ENCODE measurements at places on chromosomes 12 and 14.

DNA sequence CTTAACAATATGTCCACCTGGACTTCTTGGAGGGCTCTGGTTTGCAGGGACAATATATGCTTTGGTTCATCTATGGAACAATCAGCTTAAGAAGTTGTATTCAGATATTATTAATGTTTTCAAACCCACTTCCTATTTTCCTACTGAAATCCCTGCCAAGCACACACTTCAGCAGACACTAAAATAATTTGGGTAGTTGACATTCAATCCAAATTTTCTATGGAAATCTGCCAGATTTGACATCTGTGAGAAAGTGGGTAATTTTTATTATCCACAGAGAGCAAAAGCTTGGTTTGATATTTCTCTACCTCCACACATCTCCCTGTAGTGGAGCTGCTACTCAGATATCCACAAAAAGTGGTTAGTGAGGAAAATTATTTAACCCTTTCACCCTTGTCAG lies 378.8 kb upstream of the SOX5 start:
- DNase-seq = no peak

- DNase-seq = no peak
Observed at GRCh38 chr12:109109746-109110350, 6.5 kb upstream of the ACACB start.

DNA sequence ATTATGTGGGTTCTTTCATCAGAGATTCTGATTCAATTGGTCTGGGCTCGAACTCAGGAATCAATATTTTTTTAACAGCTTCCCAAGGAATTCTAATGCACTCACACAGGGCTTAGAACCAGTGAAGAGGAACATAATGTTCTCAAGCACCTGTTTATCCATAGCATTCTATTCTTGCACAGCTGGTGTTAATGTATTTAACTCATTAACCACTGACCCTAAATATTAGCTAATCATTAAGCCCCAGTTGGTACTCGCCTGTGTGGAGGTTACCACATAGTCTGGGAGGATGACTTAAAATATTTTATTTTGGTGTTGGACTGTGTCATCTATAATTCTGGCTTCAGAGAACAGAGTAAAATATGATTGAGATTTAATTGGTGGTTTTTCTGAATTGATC lies 45.3 kb downstream of the LRP6 start:
- no peak for DNase-seq

DNA sequence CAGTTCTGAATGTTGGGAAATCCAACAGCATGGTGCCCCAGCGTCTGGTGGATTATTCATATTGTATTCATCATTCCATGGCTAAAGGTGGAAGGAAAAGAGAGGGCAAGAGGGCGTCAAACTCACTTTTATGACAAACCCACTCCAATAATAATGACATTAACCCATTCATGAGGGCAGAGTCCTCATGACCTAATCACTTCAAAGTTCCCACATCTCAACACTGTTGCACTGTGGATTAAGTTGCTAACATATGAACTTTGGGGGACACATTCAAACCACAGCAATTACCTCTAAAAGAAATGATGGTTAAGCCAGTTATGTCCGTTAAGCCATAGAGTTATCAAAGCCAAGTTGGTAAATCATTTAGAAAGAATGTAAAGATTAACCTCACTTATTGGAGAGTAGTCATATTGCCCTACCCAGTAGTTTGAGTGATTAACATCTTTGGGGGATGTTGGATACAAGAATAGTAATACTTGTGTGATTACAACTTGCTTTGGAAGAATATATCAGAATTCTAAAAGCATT lies 212.4 kb upstream of the FLRT2 start:
- DNase-seq = no peak

DNA sequence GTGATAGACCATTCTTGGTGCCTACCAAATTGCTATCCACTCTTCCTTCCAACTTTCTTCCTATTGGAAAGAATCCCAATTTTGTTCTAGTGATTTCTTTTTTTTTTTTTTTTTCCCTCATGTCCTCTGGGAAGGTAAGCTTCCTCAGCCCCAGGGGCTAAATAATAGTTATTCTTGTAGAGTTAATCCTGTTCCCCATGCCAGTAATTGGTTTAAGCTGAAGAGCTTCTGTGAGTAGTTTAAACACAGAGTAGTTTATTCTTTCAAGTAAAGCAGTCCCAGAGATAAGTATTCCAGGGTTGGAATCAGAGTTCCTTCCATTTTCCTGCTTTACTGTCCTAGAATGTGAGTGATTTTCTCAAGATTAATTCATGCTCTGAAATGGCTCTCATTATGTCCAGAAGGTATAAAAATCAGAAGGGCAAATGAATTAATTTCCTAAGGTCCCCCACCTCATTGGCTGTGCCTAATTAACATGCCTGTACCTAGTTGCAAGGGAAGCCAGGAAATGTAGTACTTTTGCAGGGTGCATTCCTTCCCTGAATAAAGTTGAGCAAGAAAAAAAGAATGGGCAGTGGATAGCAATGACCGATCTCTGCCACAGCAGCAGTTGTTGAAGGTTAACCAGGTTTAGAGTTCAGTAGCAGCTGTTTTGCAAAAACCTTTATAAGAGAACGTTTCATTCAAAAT lies 97.8 kb downstream of the PLEKHA5 start:
- DNase-seq = no peak

DNA sequence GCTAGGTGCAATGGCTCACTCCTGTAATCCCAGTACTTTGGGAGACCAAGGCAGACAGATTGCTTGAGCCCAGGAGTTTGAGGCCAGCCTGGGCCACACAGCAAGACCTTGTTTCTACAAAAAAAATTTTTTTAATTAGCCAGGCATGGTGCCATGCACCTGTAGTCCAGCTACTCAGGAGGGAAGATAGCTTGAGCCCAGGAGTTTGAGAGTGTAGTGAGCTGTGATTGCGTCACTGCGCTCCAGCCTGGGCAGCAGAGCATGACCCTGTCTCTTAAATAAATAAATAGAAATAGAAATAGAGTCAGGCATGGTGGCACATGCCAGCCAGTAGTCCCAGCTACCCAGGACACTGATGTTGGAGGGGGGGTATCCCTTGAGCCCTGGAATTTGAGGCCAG lies 36.7 kb upstream of the CLIP1 start:
- DNase-seq = no peak

DNA sequence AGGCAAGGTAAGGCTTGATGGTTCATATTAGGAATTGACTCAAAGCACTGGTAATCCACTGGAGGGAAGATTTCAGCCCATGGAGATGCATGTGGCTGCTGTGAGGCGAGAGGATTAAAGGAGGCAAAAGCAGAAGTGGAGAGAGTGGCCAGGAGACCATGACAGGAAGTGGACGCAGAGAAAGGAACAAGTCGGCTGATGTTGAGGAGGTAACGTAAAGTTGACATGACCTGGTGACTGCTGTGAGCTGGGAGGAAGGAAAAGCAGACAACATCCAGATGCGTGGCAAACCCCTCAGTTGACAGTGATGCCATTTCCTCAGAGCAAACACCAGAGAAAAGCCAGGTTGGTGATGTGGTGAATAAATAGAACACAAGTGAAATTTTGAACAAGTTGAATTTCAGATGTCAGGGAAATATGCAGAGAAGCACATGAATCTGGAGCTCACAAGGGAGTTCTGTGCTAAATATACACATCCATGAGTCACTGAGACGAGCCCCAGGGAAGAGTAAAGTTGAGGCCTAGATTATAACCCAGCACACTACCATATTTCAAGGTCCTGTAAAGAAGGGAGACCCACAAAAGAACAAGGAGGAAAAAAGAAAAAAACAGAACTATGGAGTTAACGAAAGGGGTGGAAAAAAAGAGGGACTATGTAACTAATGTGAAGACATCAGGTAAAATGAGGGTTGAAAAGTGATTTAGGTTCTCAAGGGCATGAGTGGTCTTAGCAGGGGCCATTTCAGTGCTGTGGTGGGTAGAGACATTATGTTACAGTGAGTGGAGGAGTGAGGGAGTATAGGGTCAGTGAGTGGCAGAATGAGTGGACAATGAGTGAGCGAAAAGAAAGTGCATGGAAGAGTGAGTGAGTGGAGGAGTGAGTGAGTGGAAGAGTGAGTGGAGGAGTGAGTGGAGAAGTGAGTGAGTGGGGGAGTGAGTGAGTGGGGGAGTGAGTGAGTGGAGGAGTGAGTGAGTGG lies 61.6 kb upstream of the GZMB start:
- no peak for DNase-seq

DNA sequence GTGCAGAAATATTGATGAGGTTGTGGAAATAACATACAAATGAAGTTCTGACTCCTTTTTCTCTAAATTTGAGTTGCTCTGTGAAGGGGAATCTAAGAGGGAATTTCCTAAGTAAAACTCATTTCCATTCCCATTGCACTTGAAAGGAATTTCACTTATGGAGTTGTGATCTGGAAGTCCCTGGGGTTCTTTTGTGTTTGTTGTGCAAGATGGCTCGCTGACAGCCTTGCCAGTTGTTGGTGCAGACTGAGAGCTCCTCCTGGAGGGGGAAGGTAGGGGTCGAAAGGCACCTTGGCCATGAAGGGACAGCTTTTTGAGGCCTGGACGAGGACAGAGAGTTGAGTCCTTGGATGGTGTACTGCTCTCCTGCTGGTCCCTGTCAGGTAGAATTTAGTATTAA lies 72.0 kb downstream of the C12orf56 start:
- DNase-seq = peak; percentile 54

- no peak for DNase-seq
Observed at GRCh38 chr12:11813438-11813813, 164.0 kb downstream of the ETV6 start.

- DNase-seq = no peak
Observed at GRCh38 chr14:52883658-52884057, 67.2 kb downstream of the FERMT2 start.

DNA sequence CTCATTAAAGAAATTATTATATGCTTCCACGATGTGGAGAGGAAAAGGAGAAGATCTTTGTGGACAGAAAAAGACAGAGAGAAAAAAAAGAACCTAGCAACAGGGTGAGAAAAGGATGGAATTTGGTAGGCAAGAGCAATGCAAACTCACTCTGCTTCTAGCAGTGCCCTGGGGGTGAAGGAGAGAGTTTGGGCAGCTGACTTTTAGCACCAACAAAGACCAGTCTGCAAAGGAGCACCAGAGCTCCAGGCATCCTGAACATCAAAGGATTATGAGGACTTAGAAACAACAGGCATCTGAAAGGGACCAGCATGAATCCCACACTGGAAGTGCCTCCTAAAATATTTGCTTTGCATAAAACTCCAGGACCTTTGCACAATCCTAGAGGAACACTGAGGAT lies 32.8 kb upstream of the RERG start:
- no peak for DNase-seq

- DNase-seq = no peak
Observed at GRCh38 chr14:82224610-82225009, 691.0 kb upstream of the SEL1L start.

GRCh38 chr14:82488473-82488872 lies 954.8 kb upstream of the SEL1L start:
- no peak for DNase-seq

- DNase-seq = no peak
Observed at GRCh38 chr12:27521066-27521465, 2.9 kb upstream of the PPFIBP1 start.

- no peak for DNase-seq
Observed at GRCh38 chr14:102909462-102909861, 13.0 kb upstream of the AMN start.

DNA sequence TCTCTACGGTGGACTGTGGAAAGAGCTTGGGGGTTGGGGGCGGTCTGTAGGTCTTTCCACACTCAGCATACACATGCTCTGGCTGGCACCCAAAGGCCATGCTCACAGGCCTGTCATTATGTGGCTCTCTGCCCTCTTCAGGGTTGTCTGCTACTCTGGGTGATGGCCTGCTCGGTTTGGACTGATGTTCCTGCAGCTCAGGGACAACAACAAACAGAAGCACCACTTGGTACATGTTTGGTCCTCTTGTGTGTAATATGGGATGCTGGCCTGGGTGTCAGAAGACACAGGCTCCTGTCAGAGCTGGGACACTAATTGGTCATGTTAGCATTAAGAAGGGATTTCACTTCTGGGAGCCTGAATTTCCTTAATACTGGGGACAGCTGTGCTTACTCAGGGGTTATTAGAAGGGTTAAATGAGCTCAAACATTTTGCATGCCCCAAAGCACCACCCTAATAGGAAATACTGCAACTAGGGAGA lies 32.7 kb upstream of the SELPLG start:
- DNase-seq = no peak

GRCh38 chr12:53530920-53531319 lies 23.6 kb upstream of the NPFF start:
- DNase-seq = no peak

GRCh38 chr14:89621791-89622638 lies 205.0 kb upstream of the FOXN3 start:
- no peak for DNase-seq

DNA sequence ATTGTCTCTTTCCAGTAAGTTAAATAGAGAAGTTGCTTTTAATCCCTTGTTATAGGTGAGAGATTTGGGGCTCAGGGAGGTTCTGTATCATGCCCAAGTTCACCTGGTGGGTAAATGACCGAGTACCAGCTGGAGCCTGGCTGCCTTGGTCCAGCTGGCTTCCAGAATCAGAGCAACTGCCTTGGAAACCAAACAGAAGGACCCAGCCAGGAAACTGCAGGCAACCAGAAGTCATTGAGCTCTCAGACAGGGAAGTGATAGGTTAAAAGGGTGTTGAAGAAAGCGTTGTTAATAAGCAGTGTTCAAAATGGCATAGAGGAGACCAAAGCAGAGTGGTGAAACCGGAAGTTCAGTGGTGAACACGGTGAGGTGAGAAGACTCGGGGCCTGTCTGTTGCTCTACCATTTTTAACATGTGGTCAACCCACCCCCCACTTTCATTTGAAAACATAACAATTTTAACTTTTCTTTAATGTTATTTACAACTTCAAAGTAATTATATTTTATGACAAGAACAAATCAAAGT lies 54.9 kb downstream of the PLEKHG7 start:
- DNase-seq = no peak

- no peak for DNase-seq
Observed at GRCh38 chr14:26088275-26088674, 509.6 kb downstream of the NOVA1 start.

DNA sequence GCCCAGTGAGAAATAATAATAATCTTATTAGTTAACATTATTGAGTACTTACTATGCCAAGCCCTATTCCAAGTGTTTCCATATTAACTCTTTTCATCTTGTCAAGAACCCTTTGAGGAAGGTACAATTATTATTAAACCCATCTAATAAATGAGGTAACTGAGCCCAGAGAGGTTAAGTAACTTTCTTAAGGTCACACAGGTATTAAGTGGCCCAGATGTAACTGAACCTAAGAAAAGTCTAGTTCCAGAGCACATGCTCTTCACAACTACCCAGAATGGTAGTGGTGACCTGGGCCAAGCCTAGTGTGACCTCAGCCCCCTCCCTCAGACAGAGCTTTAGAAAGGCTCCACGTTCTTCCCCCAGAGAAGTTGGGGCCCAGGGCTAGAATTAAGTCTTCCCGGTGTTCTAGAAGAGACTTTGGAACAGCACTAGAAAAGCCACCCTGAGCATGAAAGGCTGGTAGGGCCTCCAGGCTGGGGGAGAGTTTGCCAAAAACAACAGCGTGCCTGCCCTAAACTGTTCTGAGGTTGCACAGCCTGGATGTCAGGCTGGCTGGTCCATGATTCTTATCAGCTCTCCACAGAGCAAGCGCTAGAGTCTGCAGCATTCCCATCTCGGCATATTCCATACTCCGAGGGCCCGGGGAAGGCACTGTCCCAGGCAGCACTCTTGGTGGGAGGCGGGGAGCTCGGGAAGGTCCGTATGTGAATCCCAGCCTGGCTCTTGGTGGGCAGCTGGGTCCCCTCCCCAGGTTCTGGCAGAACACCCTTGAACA lies 41.3 kb upstream of the CTDSP2 start:
- no peak for DNase-seq

- DNase-seq = no peak
Observed at GRCh38 chr12:132475304-132476037, 14.5 kb upstream of the FBRSL1 start.

Data from H1 (cell line).